ENCODE measurements at places on chromosomes 16 and 17. TPM values are rescaled to one million over a fixed set of nuclear protein-coding genes. Genes with fewer than 3 reads are reported as not detected.

Gene CDH1
- total RNA-seq = 0.03 TPM

- no peak for DNase-seq
Observed at GRCh38 chr16:3954411-3954921, 74.0 kb upstream of the CREBBP start.

- no peak for DNase-seq
Observed at GRCh38 chr17:2850991-2851390, 54.8 kb downstream of the RAP1GAP2 start.

- no peak for DNase-seq
Observed at GRCh38 chr17:16925461-16926060, 46.4 kb downstream of the TNFRSF13B start.
